ENCODE measurements at places on chromosomes 7 and 10.

DNA sequence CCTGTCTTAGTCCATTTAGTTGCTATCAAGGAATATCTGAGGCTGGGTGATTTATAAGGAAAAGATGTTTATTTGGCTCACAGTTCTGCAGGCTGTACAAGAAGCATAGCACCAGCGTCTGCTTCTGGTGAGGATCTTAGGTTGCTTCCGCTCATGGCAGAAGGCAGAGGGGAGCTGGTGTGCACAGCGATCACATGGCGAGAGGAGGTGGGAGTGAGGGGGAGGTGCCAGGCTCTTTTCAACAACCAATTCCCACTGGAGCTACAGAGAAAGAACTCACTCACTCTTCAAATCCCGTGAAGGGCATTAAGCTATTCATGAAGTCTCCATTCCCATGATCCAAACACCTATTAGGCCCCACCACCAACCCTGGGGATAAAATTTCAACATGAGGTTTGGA lies 371.6 kb downstream of the SH2D4B start:
- no peak for DNase-seq

DNA sequence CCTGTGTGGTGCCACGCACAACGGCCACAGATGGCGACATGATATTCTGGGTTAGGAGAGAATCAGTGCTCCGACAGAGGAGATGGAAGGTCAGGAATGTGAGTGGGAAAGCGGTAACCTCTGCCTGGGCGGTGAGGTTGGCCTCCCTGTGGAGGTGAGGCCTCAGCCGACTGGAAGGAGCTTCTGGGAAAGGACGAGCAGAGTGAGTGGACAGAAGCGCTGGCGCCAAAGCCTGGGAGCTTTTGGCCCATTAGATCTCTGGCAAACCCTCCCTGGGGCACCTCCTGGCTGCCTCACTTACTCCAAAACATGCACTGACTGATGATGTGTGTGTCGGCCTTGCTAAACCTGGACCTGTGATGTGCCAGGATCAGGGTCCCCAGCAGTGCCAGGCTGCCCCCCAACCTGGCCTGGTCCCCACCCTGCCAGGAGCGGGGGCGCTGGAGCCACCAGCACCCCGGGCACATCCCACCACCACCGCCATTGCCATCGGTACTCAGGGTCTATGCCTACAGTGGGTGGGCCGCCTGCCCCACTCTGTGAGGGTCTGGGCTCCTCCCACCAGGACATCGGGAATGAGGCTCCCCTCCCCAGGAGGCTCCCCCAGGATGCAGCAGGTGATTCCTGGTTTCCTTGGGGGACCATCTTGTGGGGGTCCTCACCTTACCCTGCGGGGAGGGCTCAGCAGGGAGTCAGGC lies 51.0 kb downstream of the RASGEF1A start:
- no peak for DNase-seq

GRCh38 chr7:94028768-94029167 lies 24.6 kb upstream of the BET1 start:
- no peak for DNase-seq

- DNase-seq = no peak
Observed at GRCh38 chr7:66304536-66304935, 99.4 kb downstream of the TPST1 start.

- DNase-seq = peak; percentile 31
Observed at GRCh38 chr7:45920502-45921380, at the start of gene IGFBP3. IGFBP3 (minus strand) TSS chr7:45921272; CDS start chr7:45921140, 132 bp downstream.

GRCh38 chr10:17235136-17235535 lies 7.1 kb downstream of the VIM start:
- DNase-seq = peak; percentile 49

DNA sequence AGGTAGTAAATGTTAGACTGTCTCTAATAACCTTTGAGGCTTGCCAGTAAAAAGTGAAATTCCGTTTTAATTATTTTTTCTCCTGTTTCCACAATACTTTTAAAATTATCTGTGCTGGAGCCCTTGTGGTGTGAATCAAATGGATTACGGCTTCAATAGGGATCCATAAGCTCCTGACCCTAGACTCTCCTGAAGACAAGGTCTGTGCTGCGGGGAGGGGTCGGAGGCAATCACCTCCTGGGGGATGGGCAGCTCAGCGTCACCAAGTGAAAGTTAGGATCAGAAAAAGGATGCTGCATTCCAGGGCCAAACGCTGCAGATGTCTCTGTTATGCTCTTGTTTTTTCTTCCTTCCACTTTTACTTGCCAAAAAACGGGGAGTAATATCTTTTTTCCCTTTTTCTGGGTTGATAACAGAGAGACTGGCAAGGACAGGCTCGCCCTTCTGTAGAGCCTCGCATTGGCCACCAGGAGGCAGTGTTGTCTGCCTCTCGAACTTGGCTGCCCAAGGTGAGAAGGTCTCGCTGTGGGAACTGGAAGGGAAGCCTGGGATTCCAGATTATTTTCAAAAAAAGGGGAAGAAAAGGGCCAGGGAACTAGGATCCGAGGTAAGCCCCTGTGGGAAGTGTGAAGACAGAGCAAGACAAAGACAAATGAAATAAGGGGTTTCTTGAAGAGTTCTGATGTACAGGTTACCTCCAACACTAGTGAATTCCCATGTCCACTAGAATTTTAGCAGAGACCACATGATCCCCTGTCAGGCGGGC lies 621.9 kb downstream of the ACTR3B start:
- no peak for DNase-seq

GRCh38 chr7:73773700-73774517 lies 3.8 kb upstream of the CLDN3 start:
- no peak for DNase-seq

DNA sequence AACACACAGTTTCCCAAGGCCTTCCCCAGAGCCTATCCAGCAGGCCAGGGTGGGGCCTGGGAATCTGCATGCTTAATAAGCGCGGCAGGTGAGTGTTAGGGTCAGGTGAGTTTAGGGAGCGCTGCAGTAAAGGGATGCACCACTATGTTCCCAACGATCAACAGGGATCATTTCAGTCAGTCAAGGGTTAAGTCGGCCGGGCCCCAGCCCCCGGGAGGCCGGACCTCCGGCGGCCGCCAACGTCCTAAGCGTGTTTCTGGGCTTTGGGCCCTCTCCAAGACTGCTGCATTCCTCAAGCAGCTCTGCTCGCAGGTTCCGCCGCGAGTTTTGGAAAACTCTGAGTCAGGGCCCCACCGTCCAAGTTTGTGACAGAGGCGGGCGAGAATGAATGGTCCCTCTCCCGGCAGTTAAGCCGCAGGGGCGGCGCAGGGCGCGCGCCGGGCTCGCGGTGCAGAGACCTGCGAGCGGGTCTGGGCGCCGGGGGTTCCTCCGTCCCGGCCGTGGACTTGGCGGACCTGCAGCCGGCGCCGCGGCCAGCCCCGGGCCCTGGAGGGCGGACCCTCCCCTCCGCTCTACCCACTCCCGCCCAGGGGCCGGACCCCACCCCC lies 81.6 kb downstream of the ARHGAP22 start:
- DNase-seq = no peak

DNA sequence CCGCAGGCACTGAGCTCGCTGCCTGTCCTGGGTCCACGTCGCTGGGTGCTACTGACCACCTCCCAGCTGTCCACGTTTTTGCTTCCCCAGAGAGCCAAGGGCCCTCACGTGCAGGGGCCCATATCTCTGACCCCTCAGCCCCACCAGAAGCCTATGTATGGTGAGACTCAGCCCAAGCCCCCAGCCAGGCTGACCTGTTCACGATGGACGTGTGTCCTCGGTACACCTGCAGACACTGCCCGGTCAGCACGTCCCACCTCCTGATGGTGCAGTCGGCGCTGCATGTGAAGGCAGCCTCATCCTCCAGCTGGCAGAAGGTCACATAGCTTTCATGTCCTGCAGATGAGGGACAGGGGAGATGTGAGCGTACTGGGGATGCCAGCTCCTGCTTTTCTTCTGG lies 9.9 kb downstream of the WDR86 start:
- no peak for DNase-seq

DNA sequence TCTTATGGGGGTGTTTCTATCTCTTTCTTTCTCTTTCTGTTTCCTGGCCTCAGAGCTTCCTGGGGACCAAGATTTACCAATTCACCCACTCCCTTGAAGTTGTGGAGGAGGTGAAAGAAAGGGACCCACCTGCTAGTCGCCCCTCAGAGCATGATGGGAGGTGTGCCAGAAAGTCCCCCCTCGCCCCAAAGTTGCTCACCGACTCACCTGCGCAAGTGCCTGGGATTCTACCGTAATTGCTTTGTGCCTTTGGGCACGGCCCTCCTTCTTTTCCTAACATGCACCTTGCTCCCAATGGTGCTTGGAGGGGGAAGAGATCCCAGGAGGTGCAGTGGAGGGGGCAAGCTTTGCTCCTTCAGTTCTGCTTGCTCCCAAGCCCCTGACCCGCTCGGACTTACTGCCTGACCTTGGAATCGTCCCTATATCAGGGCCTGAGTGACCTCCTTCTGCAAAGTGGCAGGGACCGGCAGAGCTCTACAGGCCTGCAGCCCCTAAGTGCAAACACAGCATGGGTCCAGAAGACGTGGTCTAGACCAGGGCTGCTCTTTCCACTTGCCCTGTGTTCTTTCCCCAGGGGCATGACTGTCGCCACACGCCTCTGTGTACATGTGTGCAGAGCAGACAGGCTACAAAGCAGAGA lies 12.2 kb downstream of the AQP1 start:
- no peak for DNase-seq

GRCh38 chr7:101739775-101740398 lies 77.5 kb upstream of the CUX1 start:
- no peak for DNase-seq

DNA sequence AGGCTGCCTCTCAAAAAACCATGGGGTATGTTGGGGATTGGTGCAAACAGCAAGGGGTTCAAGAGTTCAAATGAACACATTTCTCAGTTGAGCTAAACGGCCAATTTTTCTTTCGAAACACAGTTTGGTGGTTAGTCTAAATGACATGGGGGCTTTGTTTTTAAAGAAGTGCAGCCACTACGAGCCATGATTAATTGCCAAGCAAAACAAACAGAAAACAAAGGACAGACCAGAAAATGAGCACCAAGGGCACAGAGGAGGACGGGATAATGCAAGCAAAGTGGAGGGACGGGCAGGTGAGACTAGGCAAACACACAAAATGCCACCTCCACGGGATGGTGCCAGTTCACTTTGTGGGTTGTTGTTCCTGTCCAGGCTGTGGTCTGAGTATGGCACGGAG lies 64.5 kb upstream of the PDLIM1 start:
- no peak for DNase-seq

GRCh38 chr7:13036256-13036780 lies 348.9 kb downstream of the ARL4A start:
- DNase-seq = no peak

DNA sequence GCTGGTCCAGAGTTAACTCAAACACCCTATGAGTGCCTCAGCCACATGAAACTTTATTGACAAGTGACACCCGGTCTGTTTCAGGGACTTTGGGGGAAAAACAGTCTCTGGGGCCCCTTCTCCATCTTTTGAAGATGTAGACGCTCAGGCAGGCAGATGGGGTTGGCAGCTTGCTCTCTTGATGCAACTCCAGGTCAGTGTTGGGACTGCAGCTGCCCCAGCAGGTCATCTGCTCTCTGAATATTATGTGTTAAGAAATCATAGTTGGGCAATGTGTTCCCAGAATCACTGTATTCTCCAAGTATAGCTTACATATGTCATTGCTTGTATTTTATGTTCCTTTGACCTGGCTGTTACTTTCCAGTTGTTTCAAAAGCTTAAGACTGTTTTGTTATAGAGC lies 544.9 kb upstream of the MGMT start:
- DNase-seq = no peak

- DNase-seq = no peak
Observed at GRCh38 chr10:62001898-62002297, 100.4 kb downstream of the ARID5B start.

DNA sequence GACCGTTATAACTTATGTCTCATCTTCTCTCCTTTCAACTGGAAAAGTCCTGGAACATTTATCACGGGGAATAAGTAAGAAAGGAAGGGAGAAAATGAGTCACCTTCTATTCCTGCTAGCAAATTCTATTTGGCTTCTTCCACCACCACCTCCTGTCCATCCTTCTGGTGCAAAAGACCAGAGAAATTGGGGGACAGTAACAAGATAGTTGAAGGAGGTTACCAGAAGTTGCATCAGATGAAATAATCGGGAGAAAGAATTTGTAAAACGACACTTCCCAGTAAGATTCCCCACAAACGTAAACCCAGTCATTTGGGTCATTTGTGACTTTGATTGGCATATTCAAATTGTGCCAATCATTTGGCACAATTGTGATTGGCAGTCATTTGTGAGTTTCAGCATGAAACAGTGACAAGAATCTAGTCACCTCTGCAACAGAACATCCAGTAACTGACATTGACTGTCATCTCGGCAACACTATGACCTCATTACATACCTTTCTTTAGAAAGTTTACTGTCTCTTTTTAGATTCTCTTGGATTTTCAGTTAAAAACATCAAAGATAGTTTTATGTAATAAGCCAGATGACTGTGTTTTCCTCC lies 51.3 kb upstream of the PIK3CG start:
- no peak for DNase-seq

DNA sequence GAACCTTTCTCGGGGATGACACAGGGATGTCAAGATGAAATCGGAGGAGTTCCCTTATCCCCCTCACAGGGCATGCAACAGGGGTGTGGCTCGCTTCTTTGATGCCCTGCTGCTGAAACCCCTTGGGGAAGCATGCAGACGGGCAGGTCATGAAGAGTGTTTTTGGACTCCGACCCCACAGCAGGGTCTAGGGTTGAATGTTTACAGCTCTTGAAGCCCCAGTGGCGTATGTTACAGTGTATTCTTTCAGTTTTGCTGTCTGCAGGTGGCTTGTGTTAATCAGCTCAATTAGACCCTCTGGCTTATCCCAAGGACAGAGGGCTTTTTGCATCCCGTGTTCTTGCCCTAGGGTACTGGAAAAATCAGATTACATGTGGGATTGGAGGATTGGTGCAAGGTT lies 446.5 kb downstream of the LRMDA start:
- no peak for DNase-seq

- no peak for DNase-seq
Observed at GRCh38 chr7:27617651-27618381, 44.9 kb downstream of the HIBADH start.

DNA sequence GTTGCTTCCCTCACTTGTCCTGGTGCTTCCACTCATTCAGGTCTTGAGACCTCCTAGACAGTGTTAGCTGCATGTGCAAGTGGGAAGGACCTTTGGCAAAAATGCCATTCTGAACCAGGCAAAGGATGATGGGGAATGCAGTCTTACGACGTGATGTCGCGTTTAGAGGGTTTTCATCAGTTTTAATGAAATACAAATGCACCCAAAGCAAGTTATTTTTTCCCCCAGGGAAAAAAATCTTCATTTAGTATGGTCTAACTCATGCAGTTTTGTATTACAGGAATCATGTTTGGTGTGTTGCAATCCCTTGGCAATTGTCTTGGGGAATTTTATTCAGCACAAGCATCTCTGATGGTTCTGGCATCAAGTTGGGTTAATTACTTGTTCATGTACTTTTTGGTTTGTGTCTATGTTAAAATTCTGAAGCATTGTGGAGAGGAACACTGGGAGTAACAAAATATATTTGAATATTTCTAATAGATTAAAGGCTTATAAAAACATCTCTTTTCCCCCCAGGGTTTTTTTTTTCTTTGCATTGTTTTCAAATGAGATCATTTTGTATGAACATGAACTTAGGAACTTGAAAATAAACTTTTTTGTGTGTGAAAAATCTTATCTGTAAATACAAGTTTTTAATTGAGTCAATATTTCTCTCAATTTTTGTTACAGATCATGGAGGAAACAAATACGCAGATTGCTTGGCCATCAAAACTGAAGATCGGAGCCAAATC lies 188.9 kb downstream of the BICC1 start:
- no peak for DNase-seq

- no peak for DNase-seq
Observed at GRCh38 chr10:94268652-94269051, 94.1 kb downstream of the NOC3L start.

- no peak for DNase-seq
Observed at GRCh38 chr10:133072720-133073390, 14.9 kb upstream of the ADGRA1 start.
